ENCODE measurements at places on chromosomes 7 and 10.
A peak's percentile ranks its signal among the peaks of the same experiment; 100 is the strongest.

- peaks cover 41% of the 10 kb centered on the region for H3K4me1 ChIP-seq
- no peaks in the 10 kb centered on the region for H3K27me3 ChIP-seq
- H3K4me3 ChIP-seq, result no peak overlapping the region
These were observed 22.6 kb upstream of the VDAC2 start for GRCh38 chr10:75187961-75188426.

- H3K36me3 ChIP-seq, result no peaks in the 10 kb centered on the region
- H3K4me1 ChIP-seq, result peaks cover 15% of the 10 kb centered on the region
- no peak overlapping the region for H3K4me3 ChIP-seq
- H3K27me3 ChIP-seq, result no peaks in the 10 kb centered on the region
- H3K27ac ChIP-seq, result no peak overlapping the region
These were observed 2.6 kb downstream of the PRLHR start for GRCh38 chr10:118592675-118593330.

DNA sequence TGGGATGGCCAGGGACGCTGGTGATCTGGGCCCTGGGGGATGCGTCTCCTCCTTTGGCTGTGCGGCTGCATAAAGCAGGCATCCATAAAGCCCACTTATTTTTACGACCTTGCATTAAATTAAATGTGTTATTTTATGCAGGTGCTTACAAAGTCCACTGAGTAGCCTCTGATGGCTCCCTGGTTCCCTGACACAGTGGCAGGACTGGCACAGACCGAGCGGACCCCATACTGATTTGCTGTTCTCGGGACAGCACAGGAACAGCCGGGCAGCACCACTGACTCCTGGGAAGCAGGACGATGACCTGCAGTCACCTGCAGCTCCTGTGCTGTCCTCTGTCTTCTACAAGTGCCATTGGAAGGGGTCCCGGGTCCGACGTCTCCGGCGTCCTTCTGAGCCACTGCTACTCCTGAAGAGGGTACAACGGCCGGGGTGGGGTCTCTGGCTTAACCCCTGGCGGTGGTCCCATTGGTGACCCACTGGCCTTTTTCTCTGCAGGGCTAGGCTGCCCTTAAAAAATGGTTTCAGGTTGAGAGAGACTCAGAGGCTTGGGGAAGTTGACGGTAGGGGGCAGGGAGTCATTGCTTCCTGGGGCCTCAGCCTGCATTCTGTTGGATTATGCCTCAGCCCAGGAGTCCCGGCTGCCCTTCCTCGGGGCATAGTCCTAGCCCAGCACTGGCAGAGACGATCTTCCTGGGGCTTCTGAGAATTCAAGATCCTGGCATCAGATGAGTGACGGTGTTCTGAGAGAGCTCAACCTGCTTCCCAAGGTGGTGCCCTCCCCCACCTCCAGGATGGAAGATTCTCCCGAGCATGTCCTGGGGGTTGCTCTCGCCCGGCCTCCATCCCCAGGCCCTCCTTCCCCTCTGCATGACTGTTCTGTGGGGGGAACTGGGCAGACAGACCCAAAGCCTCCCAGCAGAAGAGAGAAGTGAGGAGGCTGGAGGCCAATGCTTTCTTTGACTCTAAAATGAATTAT, 330.1 kb downstream of the ADARB2 start:
- no peak overlapping the region for H3K4me3 ChIP-seq
- H3K36me3 ChIP-seq, result no peaks in the 10 kb centered on the region
- no peaks in the 10 kb centered on the region for H3K27me3 ChIP-seq
- H3K4me1 ChIP-seq, result no peaks in the 10 kb centered on the region
- no peak overlapping the region for H3K27ac ChIP-seq
- peak; percentile 52 for DNase-seq

- DNase-seq, result no peak
- H3K27ac ChIP-seq, result no peak overlapping the region
- no peaks in the 10 kb centered on the region for H3K36me3 ChIP-seq
- no peak overlapping the region for H3K4me3 ChIP-seq
These were observed 98.1 kb upstream of the DNAAF5 start for GRCh38 chr7:628402-628763.

GRCh38 chr7:99096124-99096887, 47.6 kb downstream of the SMURF1 start:
- H3K4me3 ChIP-seq, result no peak overlapping the region
- H3K4me1 ChIP-seq, result peaks cover 34% of the 10 kb centered on the region
- no peaks in the 10 kb centered on the region for H3K36me3 ChIP-seq

Data from vagina (tissue), 2 donors.